Effector CD4-positive, alpha-beta T cell (primary cell): ENCODE measurements at places on chromosomes 3 and 15.

DNA sequence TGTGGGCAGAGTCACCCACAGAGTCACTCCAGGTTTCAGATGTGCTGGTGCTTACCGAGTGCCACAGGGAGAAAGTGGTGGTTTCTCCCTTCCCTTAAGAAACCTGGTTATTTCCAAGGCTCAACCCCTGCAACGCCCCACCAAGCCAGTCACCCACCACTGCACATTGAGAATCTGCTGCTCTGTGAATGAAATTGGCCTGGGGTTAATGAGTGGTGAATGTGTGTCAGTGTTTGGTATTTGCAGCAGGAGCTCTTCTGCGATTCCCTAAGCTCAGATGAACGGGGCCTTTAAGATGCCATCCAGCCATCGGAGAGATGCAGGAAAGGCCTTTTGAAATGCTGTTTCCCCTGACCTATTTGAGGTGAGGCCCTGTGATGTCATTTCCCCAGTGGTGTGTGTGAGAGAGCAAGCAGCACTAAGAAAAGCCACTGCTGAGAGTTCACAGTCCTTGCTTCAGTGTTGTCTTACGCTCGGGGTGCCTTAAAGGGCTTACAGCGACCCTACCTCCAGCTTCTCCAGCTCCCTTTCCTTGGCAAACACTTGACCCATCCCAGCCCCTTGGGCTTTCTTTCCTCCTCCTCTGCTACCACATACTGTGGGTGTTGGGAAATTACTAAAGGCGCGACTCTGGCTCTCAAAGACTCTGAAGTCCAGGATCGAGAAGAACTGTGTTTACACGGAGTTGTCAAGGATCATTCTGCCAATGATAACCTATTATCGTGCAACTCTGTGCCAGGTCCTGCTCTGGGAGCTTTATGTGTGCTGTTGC lies 68.9 kb downstream of the SMAD3 start:
- DNase-seq, result peak; percentile 61

- no peak for DNase-seq
Observed at GRCh38 chr3:100992231-100993012, 799 bp downstream of the ABI3BP start.

GRCh38 chr15:73583544-73583943 lies 49.6 kb downstream of the NPTN start:
- DNase-seq, result no peak

DNA sequence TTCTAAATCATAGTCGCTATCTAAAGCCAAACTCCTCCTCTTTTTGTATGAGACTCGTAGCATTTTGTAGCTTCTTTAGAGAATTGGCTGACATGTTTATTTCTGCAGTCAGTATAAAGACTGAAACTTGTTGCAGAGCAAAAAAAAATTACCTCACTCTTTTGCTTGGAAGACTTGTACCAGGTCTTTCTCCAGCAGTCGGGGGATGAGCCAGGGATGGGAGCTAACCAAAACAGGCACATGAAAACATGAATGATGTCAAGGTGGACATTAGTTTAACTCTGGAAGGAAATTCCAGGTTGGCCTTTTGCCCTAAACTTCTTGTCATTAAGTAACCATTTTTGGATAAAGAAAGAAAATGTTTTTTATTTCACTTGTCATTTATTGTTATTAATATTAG lies 47.0 kb upstream of the SCAANT1 start:
- DNase-seq, result no peak

- no peak for DNase-seq
Observed at GRCh38 chr3:79351699-79352098, 416.1 kb downstream of the ROBO1 start.

DNA sequence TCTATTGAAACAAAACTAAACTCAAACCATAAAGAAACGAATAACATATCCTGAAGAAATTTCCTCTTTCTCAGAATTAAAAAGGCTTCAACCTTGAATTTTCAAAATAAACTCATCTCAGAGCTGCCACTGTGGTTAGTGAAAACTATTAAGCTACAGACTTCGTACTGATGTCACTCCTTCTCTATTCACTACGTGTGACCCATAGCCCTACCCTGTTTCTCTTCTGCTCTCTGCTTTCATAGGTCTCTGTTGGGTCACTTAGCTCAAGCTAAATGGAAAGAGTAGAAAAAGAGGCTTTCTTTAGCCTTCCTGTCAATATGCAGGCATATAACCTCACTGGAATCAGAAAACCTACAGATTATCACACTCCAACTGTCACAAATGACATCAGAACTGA lies 126.6 kb upstream of the MME start:
- DNase-seq, result no peak

- no peak for DNase-seq
Observed at GRCh38 chr3:153349108-153349499, 187.1 kb downstream of the RAP2B start.

DNA sequence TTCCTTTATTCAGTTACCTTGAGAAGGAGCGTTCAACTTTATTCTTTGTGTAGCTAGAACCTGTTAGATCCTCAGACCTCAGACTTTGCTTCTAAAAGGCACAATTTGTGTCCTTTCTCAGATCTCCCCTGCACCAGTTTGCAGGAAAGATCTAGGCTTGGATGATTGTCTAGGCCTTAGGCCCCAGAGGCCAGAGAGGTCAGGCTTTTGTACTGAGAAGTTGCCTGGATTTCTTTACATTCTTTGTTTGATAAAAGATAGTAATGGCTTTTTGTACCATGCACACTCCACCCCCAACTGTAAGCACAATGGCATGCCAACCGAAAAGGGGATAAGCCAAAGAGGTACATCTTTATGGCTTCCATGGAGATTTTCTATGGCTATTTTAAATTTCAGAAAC lies 719.6 kb upstream of the NR2F2 start:
- no peak for DNase-seq

- DNase-seq, result no peak
Observed at GRCh38 chr3:114595522-114596028, 301.7 kb downstream of the TIGIT start.

DNA sequence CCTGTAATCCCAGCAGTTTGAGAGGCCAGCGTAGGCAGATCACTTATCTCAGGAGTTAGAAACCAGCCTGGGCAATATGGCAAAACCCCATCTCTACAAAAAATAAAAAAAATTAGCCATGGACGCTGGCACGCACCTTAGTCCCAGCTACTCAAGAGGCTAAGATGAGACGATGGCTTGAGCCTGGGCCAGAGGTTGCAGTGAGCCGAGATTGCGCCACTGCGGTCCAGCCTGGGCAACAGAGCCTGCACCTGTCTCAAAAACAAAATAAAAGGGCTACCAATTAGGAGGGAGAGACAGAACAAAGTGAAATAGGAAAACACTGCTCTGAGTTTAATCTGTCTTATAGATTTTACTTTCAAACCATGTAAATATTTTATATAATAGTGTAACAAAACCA lies 33.8 kb downstream of the MSL2 start:
- DNase-seq, result no peak

DNA sequence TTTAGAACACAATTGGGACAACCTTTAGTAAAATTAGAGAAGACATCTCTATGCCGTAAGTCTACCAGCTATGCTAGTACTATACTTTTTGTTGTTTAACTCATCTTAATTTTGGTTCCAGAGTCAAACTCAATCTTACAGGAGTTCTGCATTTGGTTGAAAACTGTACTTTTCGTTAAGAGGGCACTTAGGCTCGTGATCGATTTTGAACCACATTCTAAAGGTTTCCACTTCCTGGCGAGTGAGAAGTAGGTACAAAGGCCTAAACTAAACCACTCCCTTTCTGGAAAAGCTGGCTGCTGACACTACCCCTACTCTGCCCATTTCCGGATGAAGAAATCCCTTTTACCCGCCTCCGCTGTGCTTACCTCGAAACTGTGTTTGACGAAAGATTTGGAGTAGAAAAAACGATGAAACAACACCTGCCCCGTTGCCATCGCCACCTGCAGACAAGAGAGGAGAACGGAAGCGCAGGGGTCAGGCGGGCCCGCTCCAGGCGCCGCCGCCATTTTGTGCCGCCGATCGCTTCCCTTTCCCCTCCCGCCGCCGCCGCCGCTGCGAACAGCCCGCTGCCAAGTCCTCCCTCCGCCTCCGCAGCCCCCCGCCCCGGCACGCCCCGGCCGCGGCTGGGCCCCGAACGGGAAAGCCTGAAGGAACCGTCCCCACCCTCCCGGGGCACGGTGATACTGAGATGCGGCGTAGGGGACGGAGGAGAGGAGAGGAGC lies 748 bp downstream of the CCNL1 start:
- DNase-seq, result peak; percentile 75

DNA sequence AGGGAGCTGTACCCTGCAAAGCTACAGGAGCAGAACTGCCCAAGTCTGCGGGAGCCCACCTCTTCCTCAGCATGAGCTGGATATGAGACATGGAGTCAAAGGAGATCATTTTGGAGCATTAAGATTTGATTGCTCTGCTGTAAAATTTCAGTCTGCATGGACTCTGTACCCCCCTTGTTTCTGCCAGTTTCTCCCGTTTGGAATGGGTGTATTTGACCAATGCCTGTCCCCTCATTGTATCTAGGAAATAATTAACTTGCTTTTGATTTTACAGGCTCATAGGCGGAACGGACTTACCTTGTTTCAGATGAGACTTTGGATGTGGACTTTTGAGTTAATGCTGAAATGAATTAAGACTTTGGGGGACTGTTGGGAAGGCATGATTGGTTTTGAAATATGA lies 18.3 kb downstream of the RNF13 start:
- no peak for DNase-seq

- DNase-seq, result no peak
Observed at GRCh38 chr15:95162967-95163531, 931.7 kb downstream of the MCTP2 start.

GRCh38 chr3:136545664-136546268 lies 206.4 kb downstream of the STAG1 start:
- no peak for DNase-seq

DNA sequence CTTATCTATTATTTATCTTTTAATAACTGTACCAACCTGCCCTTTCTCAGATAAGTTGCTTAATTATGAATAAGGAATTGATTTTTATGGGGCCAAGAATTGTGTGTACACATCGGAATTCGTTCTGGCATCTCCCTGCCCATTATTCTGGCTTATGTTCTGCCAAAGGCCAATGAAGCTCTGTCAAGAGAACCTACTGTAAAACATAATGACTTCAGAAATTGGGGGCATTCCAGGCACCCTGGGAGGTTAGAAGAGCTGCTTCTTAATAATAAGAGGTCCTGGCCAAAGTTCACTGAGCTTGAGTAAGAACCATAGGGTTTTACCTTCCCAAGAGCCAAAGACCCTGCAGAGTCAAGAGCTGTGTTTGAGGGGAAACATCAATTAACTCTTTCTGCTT lies 261.7 kb downstream of the SLC9A9 start:
- DNase-seq, result no peak

- DNase-seq, result no peak
Observed at GRCh38 chr3:19573644-19574043, 360.4 kb downstream of the EFHB start.

DNA sequence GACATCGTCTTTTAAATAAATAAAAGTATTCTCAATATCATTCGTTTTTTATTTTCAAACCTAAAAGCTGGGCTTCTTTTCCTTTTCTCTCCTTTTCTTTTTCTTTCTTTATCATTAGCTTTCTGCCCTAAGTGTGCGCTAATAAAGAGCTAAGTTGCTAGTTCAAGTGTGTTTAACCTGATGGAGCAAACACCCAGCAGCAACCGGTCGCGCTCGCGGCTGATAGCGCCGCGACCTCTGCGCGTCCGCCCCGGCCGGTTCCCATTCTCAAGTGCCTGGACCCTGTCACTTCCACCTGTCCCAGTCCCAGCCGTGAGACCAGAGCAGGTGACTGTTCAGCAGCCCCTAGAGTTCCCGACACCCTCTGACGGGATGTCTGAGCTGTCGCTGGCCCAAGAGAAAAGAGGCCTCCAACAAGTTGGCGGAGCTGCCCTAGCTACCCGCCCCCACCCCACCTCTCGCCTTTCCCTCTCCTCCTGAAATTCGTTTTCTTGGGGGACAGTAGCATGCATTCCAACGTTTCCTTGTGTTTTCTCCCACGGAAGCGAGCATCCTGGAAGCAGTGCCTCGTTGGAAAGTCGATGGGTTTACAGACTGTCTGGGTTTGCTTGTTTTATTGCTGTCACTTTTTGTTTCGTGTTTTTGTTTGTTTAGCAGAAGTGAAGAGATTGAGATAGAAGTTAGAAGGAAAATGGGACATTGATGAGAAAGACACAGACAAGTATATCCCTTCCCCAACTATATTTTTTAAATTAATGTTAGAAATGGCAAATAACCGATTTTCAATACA lies 3.1 kb upstream of the MECOM start:
- DNase-seq, result no peak

GRCh38 chr15:72813345-72814004 lies 29.9 kb upstream of the ADPGK start:
- no peak for DNase-seq

GRCh38 chr3:160127308-160127707 lies 97.9 kb upstream of the C3orf80 start:
- DNase-seq, result no peak

- no peak for DNase-seq
Observed at GRCh38 chr3:195009616-195010015, 261.3 kb downstream of the XXYLT1 start.

DNA sequence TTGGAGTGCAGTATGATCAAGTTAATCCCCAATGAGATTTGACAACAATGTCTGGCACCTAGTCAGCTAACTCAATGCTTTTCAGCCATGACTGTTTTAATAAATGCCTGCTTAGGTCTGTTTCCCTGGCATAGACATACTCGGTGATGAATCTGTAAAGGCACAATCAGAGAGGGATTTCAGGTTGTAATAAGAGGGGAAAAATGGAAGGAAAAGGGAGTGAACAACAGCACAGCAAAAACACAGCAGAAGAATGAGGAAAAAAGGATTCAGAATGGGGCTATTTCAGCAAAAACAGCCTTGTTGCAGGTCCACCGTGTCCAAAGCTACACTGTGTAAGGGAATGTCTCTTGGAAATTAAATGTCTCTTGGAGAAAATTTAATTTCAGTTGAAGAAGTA lies 19.3 kb upstream of the CHD2 start:
- DNase-seq, result no peak

- no peak for DNase-seq
Observed at GRCh38 chr15:92808598-92809063, 91.5 kb upstream of the CHD2 start.

- DNase-seq, result no peak
Observed at GRCh38 chr15:64694816-64695215, 80.6 kb downstream of the RBPMS2 start.

GRCh38 chr3:143429628-143430514 lies 310.3 kb downstream of the CHST2 start:
- no peak for DNase-seq

DNA sequence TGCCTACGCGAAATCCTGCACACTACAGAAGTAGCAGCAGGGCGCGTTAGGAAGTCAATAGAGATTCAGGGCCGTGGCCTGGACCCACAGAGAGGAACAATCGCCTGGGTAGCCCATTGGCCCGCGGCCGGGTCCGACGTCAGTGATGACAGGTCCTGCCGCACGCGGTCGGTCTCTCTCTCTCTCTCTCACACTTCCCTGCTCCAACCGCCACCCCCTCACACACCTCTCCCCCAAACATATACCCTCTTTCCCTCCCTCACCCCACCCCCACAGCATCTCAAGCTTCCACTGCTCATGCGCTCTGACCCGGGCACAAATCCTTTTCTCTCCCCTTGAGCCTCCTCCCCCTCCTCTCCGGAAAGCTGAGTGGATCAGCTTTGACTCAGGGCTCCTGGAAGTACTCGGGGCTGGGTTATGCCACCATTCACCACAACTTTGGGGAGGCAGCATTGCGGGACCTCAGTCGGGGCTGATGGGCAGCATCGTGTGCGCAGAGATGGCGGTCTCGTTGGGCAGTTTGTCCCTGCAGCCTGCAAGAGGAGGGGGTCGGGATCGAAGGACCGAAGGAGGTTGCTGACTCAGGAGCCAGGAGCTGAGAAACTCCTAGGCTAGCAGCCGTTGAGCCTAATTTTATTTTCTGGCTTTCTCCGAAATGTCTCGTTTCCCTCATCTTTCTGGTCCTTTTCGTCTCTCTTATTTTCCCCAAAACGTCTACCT lies 9.0 kb downstream of the ZIC4 start:
- no peak for DNase-seq
